ENCODE measurements at places on chromosomes 5 and 9.

DNA sequence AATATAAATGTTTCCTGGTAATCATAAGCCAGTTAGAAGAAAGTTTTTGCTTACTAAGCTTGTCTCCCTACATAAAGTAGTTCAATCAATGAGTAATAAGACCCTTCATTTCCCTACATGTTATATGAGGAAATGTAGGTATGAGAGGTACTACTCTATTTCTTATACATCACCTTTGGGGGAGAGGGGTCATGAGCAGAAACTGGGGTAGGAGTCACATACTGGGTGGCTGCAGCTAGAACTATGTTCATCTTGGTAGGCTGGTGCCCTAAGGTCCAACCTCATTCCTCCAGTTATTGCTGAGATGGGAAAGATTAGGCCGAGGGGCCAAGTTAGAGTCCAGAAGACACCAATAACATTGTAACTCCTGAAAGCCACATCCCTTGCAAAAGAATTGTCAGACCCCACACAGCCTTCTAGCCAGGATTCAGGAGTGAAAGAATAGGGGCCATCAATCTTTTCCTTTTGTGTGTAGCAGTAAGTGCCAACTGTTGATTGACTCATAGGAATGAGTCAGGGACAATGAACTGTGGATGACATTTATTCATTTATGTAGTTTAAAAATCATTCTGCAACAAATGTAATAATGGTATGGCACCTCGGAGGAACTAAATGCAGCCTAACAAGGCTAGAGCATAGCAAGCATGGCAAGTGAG lies 21.6 kb upstream of the SREK1 start:
- no peak for DNase-seq

GRCh38 chr9:134298000-134298399 lies 28.3 kb upstream of the RXRA start:
- DNase-seq, result no peak

DNA sequence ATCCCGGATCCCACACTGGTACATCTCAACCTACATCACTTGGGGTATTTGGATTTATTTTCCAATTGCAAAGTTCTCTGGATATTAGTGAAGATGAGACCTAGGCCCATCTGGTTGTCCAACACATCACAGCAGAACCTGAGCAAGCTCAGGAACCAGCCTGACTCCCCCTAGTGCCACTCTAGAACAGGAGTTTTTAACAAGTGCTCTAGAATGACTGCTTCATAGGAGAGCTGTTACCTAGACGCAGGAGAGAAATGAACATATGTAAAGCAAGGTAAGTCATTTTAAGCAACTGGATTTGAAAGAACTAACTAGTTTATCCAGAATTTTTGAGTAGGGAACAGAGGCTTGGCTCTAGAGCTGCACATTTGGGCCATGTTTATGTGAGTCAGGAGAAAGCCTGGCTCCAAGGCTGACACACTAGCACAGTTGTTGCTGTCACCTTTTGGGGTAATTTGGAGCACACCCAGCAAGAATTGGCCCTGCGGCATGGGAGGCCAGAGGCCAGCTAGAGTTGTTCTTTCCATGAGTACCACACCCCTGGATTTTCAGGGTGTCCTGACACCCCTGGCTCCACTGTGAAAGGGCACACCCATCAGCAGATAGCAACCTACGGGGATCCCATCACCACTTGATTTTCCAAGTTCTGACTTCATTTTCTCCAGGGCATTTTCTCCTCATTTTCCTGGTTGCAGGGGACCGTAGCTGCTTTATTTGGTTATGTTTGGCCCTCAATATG lies 110.9 kb upstream of the LPAR1 start:
- DNase-seq, result no peak

GRCh38 chr9:2720179-2720654 lies 2.9 kb downstream of the KCNV2 start:
- no peak for DNase-seq

GRCh38 chr9:130149654-130150286 lies 22.4 kb upstream of the NCS1 start:
- peak; percentile 36 for DNase-seq

DNA sequence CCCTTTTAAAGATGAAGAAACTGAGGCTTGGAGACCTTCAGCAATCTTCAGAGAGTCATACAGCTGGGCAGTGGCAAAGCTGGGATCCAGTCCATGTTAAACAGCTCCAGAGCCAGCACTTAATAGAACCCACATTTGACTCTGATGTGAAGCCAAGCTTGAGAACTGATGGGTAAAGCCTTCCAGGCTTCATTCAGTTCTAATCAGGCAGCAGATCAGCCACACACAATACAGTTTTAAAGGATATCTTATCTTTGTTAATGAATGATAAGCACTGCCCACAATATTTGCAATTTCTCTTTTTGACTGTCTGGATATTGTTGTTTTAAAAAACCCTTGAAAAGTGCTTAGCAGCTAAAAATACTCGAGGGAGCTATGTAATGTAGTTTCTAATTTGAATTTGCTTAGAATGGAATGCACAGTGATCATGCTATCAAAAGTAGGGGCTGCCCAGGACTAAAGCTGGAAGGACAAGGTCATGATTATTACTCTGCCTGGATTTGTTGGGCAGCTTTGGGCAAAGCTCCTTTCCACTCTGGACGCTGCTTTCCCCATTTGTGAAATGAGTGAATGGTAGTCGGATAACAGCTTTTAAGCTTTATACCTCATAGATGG lies 31.3 kb upstream of the HTR4 start:
- DNase-seq, result no peak

GRCh38 chr9:114154600-114155102 lies 686 bp upstream of the COL27A1 start:
- no peak for DNase-seq

GRCh38 chr5:6467591-6467990 lies 18.9 kb downstream of the UBE2QL1 start:
- DNase-seq, result no peak

GRCh38 chr5:2909035-2909434 lies 157.6 kb upstream of the IRX2 start:
- DNase-seq, result no peak

GRCh38 chr9:18658804-18659705 lies 185.1 kb downstream of the ADAMTSL1 start:
- DNase-seq, result no peak

DNA sequence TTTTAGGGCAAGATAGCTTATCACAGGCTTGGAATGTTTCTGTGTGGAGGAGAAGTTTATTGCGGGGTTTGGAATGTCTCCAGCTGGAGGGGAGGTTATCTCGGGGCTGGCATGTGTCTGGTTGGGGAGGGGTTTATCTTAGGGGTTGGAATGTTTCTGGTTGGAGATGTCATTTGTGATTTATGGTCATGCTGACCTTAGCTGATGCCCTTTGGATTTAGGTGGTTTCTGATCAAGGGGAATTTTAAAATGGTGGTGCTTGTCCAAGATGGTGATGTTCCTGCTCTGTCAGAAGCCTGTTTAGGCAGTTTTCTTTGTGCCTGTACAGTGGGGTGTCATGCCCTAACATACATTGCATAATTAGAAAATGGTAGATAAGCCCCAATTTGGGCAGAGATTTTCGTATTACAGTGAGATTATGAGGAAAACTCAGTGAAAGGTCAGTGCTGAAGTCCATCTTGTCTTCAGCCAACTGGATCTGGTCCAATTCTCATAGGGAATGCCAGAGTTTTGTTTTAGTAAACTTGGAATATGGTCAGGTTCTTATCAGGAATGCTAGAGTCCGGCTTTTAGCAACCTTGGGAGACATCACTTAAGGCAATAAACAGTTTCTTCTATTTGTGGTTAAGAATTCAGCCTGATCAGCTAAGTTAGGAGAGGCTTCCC lies 14.3 kb downstream of the CDK20 start:
- no peak for DNase-seq

GRCh38 chr5:164597293-164597900 lies 1092.0 kb downstream of the MAT2B start:
- DNase-seq, result peak; percentile 42

GRCh38 chr5:168721002-168721753 lies 142.0 kb upstream of the PANK3 start:
- no peak for DNase-seq

DNA sequence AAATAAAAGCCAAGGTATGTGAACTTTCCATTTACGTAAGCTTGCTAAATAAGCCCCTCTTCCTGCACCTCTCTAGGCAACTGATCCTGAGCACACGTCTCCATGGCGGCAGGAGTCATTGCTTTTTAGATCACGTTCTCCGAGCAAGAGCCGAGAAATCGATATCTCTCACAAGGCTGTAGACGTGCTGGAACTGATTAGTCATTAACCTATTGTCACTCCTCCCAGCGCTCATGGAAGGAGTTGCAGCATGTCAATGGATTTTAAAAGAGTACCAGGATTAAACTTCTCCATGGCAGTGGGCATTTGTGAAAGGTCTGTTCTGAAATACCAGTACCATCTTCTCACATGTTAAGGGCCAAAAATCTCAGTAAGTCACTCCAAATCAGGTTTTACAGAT lies 4.7 kb upstream of the ADCY2 start:
- no peak for DNase-seq

Measured in iPS-NIHi11 (cell line).